ENCODE measurements at places on chromosomes 5 and 9. TPM values are rescaled to one million over a fixed set of nuclear protein-coding genes. Genes with fewer than 3 reads are reported as not detected.

PPP1R26 gene
- total RNA-seq = 15.3 TPM

MELK gene
- 78.3 TPM for total RNA-seq

PCDHGA5 gene
- total RNA-seq = 0.11 TPM

FBP1 gene
- total RNA-seq = not detected

OCLN gene
- 11.9 TPM for total RNA-seq

LRRC26 gene
- 1.3 TPM for total RNA-seq

ADAMTSL2 gene
- total RNA-seq = not detected

GKAP1 gene
- 5.8 TPM for total RNA-seq

OR13C5 gene
- total RNA-seq = not detected

TMC1 gene
- total RNA-seq = 0.05 TPM

DPYSL3 gene
- 17.0 TPM for total RNA-seq

TAF9 gene
- 117 TPM for total RNA-seq

AGXT2 gene
- not detected for total RNA-seq

PCDHGA11 gene
- 0.02 TPM for total RNA-seq

CER1 gene
- total RNA-seq = not detected

BAAT gene
- 0.58 TPM for total RNA-seq

GRM6 gene
- total RNA-seq = not detected

EQTN gene
- not detected for total RNA-seq

SLC6A7 gene
- total RNA-seq = not detected

ADGRD2 gene
- not detected for total RNA-seq

TGFBI gene
- total RNA-seq = 1,874 TPM

PCDHGB3 gene
- total RNA-seq = 0.35 TPM

ADGRV1 gene
- 0.75 TPM for total RNA-seq

TAS2R1 gene
- not detected for total RNA-seq

SLIT3 gene
- total RNA-seq = 13.2 TPM

EFNA5 gene
- 20.8 TPM for total RNA-seq
